ENCODE measurements at places on chromosomes 2 and 18.
A peak's percentile ranks its signal among the peaks of the same experiment; 100 is the strongest.

- DNase-seq, result no peak
Observed at GRCh38 chr18:57980573-57981307, 63.3 kb upstream of the NEDD4L start.

- DNase-seq, result no peak
Observed at GRCh38 chr2:144434425-144435222, 85.3 kb downstream of the ZEB2 start.

- no peak for DNase-seq
Observed at GRCh38 chr2:212274215-212274614, 264.4 kb downstream of the ERBB4 start.

GRCh38 chr2:149606251-149606811 is 18.8 kb upstream of the MMADHC start:
- DNase-seq, result no peak

GRCh38 chr2:134682726-134683125 is 36.1 kb downstream of the TMEM163 start:
- no peak for DNase-seq

DNA sequence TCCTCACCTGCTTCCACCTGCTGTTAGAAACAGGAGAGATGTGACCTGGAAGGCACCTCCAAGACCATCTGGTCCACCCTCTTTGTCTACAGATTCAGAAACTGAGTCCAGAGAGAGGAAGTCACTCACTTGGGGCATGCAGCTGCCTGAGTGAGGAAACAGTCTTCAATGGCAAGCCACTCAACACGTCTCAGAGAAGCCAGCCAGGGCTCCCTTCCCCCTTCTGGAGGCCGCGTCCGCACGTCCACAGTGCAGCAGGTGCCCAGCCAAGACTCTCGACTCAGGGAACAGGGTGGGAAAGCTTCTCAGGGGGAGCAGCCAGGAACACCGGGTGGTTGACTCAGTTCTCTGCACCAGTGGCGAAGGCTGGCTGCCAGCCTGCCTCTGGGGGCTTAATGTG is 201.7 kb downstream of the BCL11A start:
- DNase-seq, result no peak

GRCh38 chr18:8036551-8036950 is 469.4 kb downstream of the PTPRM start:
- DNase-seq, result no peak

- DNase-seq, result no peak
Observed at GRCh38 chr2:239735829-239736357, 289.2 kb downstream of the NDUFA10 start.

DNA sequence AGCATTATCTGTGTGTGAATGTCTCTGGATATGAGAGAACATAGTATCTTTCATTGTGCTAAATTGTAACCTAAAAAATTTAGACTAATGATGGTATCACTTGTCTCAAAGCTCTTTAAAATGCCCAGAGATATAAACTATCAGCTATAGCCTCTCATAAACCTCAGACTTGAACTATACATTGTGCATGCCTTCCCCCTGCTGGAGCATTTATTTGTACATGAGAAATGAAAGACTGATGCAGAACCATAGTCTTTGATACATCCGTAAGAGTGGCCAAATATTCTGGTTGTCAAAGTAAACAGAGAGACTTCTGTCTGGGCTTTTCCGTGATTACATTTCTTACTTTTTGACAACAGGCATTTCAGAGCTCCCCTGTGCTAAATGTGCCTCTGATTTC is 71.9 kb upstream of the CCDC68 start:
- no peak for DNase-seq

DNA sequence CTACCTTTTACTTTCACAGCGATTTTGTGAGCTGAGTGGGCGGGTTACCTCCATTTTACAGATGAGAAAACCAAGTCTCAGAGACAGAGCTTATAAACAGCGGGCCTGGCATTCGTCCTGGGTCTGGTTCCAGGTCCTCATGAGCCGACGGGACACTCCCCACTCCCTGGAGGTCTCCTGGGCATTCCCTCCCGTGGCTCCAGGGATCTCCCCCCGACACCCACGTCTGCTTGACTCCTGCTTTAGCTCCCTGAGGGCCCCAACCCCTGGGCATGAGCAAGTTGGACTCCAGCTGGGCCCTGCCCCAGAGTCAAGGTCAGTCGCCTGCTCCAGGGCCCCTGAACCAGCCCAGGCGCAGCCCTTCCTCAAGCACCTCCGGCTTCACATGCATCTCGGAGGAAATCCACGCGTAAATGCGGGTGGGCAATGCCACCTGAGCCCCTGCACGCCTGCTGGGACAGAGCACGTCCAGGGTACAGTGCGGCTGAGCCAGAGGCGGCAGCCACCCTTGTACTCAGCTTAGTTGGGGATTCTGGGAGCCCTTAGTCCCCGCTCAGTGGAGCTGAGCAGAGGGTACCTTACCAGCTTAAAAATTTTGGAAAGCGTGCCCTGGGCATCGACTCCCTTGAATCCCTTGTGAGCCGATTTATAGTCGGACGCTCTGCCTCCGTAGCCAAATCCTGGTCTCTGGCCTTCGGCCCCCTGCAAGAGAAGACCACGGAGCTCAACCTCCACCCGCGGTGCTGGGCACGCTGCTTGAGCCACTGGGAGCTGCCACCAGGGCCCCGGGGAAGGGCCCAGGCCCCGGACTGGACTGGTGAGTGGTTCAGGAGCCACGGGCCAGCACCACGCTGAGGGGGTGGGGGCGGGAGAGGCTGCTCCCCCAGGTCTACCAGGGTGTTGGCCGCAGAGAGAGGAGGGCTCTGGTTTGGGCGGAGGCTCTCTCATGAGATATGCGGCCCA is 148.1 kb downstream of the MBP start:
- no peak for DNase-seq

GRCh38 chr2:232296776-232297525 is 81.6 kb upstream of the ALPP start:
- no peak for DNase-seq

- no peak for DNase-seq
Observed at GRCh38 chr2:95799892-95800291, 191.7 kb downstream of the ANKRD36C start.

DNA sequence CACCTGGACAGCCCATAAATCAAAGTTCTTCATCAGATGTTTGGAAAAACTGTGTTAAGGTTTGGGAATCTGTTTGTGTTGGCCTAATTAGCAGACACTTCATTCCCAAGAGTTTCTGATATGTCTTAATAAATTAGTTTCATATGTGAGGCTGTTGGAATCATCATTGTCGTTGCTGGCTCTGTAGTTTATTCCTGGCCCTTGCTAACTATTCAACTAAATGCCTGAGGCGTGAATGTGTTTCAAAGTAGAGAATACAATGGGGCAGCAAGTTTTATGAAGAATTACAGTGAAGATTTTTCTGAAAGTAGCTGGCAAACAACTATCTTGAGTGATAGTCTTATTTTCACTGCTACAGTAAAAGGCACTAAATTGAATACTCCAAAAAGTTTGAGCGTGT is 141.1 kb downstream of the PARD3B start:
- no peak for DNase-seq

- DNase-seq, result no peak
Observed at GRCh38 chr18:662197-662596, 4.7 kb downstream of the TYMS start.

DNA sequence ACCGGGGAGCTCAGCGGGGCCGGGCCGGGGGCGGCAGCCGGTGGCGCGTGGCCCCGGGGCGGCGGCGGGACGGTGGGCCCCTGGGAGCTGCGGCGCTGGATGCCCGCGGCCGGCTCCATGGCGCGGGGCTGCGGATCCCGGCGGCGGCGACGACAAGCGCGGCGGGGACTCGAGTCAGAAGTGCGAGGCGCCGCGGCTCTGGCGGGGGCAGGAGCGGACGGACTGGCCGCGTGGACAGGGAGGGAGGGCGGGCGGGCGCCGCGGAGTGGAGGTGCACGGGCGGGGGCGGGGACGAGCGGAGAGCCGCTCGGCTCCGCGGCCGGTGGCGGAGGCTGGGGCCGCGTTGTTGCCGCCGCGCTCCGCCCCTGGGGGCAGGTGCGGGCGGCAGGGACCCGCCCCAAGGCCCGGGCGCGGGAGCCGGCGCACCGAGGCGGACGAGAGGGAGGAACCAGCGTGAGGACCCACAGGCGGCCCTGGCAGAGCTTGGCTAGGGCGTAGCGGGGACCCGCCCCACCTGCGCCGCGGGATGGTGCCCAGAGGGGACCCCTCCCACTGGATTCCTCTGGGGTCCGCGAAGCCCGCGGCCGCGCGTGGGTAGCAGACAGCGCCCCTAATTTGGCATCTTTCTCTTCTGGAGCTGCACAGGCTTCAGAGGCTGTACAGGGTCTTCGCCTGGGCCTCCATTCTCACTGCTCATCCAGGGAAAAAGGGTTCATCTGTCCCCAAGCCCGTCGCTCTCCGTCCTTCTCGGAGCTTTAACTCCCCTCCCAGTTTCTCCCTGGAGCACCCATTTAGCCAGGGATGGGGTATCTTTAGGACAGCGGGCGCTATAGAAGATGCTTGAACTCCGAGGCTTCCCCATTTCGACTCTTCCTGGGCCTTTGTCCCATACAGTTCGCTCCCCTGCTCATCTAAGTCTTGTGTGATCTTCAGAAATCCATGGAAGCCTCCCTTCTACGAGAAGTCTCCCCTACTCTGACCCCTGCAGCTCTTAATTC is at the start of gene TMEM163:
Gene TMEM163, minus strand, starts transcription at position 184 of the 998 bp plus-strand sequence.
- peak; percentile 27 for DNase-seq

GRCh38 chr2:19158896-19159295 is 199.5 kb downstream of the OSR1 start:
- no peak for DNase-seq

DNA sequence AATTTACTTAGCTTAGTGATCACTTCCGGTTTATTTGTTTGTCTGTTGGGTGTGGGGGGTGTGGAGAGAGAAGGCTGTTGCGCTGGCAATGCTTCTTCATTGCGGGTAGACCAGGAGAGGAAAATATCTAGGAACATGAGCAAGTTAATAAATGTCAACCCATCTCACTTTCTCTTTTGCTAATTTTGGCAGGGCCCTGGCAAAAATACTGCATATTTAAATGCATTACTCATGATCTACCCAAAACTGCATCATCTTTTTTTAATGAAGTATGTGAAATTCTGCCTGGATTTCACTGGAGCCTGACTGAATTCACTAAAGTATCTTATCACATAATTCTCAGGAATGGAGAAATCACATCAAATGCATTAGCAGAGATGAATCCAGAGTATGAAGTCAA is 1131.0 kb upstream of the NXPH2 start:
- DNase-seq, result no peak

GRCh38 chr2:129233751-129234406 is 745.6 kb upstream of the RAB6C start:
- no peak for DNase-seq

DNA sequence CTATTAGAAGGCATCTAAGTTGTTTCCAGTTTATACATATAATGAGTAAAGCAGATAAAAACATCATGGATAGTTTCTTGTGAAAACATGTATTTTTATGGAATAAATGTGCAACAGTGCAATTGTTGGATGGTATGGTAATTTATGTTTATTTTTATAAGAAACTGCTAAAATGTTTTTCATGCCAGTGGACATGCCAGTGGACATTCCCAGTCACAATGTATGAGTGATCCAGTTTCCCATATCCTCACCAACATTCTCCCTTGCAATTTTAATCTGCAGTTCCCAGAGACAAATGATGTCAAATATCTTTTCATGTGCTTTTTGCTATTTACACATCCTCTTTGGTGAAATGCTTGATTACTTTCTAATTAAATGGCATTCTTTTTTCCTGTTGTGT is 818.6 kb downstream of the SUCLG1 start:
- DNase-seq, result no peak

GRCh38 chr2:239116456-239117246 is 268.8 kb downstream of the TWIST2 start:
- no peak for DNase-seq

- DNase-seq, result no peak
Observed at GRCh38 chr2:69163556-69163955, 150.6 kb downstream of the ANTXR1 start.

DNA sequence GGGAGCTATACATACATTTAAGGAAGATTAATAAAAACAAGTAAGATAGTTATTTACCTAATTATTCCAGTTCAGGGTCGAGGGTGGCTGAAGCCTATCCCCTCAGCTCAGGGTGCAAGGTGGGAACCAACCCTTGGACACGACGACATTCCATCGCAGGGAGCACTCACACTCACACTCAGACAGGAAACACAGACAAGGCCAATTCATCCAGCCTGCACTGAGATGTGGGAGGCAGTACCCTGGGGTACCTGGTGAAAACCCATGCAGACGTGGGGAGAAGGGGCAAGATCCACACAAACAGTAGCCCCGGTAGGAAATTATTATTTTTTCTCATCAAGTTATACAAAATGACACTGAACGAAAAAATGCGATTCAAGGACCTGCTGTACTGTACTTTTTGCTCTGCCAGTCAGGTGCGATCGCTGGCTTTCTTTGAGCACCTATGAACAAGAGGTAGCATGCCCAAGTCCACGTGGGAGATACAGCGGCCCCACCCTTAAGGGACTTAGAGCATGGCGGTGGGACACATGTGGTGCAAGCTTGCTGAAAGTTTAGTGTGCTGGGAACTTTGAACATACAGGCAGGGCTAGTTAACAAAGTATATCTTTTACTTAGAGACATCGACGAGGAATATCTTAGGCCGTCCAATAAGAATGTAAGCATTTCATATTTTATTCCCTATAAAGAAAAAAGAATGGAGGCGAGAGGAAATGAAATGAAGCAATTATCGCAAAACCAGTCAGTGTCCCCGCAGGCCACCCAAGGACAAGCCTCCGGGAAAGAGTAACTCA is 624 bp downstream of the METTL8 start:
- peak; percentile 64 for DNase-seq

DNA sequence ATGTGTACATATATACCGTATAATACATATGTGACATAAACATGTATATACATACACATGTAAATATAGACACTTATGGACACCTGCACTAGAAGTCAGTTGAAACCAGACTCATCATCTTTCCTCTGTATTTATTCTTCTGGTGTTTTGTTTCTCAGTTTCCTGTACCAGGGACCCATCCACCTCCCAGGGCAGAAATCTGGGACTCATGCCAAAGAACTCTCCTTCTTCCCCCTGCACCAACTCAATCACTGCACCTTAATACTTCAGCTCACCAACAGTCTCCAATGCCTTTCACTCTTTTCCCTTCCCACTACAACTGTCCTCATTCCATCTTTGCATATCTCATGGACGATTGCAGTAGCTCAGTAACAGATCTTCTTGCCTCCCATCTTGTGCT is 428.0 kb downstream of the FBXO15 start:
- DNase-seq, result no peak

DNA sequence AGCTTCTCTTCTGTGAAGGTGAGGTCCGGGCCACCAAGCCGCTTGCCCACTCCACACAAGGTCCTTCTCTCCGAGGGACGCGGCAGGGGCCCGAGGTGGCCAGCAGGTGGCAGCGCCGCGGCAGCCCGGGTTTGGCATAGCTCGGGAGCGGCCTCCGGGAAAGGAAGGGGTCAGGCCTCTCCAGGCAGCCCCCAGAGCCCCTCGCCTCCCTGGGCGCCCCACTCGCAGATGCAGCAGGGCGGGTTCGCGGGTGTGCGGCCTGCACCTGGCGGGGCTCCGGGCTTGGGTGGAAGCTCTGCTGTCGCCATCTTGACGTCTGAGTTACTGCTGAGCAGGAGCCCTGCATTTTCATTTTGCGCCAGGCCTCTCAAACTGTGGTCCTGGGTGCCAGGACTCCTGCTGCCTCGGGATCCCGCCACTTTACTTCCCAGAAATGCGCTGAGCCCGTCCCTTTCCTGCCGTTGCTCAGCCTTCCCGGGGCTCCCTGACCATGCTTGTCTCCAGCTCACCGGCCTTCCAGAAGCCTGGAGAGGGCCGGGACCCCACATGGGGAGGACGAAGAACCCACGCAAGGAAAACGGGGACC is 18.6 kb upstream of the NCL start:
- peak; percentile 84 for DNase-seq
